Mesothelial cell of epicardium (in vitro differentiated cells): ENCODE measurements at places on chromosomes 12 and 14.

DNA sequence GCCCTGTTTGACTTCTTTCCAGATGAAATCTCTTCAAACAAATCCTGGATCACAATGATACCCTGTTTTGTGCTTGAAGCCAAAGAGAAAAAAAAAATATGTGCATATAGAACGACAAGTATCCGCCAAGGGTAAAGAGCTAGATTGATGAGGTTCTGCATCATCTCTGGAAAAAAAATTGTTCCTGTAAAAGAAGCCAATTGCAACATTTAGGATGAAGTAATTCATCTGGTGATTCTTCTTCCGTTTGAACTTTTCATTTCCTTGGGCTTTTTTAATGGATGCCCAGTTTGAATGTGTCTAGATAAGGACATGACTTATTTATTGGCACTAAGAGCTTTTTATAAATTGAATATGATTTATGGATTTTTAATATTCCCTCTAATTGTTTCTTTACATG, 38.1 kb upstream of the NPAS3 start:
- no peak for DNase-seq

GRCh38 chr14:64632056-64632455, 72.2 kb upstream of the PLEKHG3 start:
- no peak for DNase-seq

DNA sequence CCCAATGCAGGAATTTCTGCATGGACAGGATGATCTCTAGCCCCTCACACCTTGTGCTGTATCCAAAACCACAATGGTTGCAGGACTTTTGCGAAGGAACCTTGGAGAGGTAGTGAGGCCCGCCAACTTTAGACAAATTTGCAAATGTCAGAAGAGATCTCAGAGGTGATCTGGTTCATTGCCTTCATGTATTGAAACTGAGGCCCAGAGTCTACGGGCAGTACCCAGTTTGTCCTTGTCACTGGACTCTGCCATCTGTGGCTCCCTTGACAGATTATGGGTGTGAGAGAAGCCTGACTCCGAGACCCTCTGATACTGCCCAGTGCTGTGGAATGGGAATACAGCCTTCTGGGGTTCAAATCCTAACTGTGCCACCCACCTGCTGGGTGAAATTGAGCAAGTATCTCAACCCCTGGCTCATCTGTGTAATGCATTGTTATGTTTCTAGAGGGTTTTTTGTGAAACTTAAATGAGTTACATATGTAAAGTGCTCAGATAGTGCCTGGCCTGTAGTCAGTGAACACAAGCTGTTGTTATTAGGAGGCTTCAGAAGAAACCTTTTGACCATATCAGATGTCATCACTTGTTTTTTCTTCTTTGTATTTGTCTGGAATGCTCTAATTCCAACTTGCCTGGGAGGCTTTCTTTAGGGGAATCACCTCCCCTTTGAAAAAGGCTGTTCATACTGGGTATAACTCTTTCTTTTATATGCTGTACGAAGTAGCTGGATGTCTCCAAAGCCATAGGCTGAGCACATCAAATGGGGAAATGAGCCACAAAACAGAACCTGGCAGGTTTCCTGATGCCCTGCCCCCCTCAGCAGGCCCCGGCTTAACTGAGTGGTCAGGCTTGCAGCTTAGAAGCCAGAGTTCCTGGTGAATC, 71.4 kb upstream of the SRSF5 start:
- no peak for DNase-seq

DNA sequence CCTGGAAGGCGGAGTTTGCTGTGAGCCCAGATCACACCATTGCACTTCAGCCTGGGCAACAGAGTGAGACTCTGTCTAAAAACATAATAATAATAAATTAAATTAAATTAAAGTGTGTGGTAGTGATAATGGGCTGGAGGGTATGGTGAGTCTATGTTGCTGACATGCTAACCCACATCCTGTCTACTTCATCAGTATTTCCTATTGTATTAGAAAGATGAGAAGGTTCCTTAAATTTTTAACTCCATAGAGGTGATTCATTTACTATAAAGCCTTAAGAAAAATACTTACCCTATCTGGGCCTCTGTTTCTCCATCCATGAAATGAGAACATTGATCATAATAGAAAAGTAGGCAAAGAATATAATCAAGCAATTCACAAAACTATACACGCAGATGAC, 280.5 kb downstream of the FBXL14 start:
- DNase-seq, result no peak

GRCh38 chr14:76015191-76015590, 29.6 kb downstream of the IFT43 start:
- DNase-seq, result no peak

- no peak for DNase-seq
Observed at GRCh38 chr12:15494329-15495046, 172.2 kb downstream of the PTPRO start.

- DNase-seq, result no peak
Observed at GRCh38 chr12:93784339-93785086, 107.3 kb downstream of the CRADD start.

GRCh38 chr12:55624056-55624455, 12.6 kb upstream of the OR10P1 start:
- no peak for DNase-seq

- DNase-seq, result no peak
Observed at GRCh38 chr12:57740656-57741412, 2.3 kb upstream of the AGAP2 start.

DNA sequence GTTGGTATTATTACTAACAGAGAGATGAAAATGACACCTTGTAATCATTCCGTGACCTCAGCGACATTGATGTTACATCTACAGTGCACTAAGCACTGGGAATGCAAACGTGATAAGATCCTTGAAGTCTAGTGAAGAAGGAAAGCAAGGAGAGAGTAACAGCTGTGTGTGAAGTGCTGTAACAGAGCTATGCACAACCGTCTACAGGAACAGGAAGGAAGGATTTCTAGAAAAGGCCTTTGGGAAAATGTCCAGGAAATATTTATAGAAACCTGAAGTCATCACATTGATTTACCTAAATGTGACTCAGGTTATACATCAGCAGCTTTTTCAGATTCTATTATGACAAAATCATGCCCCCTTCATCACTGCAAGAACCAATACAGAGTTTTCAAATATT, 304.2 kb upstream of the AMIGO2 start:
- no peak for DNase-seq
